ENCODE measurements at places on chromosomes 12 and 14.

DNA sequence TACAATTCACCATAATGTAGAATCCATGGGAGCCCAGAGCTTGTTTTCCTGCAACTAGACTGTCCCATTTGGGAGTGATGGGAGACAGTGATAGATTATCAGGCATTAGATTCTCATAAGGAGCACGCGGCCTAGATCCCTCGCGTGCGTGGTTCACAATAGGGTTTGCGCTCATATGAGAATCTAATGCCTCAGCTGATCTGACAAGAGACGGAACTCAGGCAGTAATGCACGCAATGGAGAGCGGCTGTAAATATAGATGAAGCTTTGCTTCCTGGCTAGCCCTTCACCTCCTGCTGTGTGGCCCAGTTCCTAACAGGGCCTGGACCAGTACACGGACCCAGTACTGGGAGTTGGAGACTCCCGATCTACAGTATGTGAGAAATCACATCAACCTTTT lies 126.7 kb downstream of the FBXL14 start:
- no peak for DNase-seq

- DNase-seq, result no peak
Observed at GRCh38 chr14:68278576-68279436, 459.2 kb downstream of the RAD51B start.

DNA sequence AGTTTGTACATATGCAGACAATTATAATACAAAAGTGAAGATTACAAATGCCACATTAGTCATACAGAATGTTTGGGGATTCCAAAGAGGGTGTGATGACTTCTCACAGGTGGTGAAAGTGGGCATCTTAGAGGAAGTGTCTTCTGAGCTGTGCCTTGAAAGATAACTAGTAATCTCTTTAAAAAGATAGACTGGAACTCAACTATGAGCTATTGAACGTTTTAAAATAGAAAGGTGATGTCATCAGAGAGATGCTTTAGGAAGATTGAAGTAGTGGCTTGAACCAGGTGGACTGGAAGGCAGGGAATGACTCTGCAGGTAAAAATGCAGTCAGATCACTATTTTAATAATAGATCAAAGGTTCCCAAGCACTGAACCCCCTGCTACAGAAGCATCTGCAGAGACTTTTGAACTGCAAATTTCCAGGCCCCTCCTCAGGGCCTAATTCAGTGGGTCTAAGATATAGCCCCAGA lies 50.3 kb downstream of the SYT1 start:
- no peak for DNase-seq

- peak; percentile 20 for DNase-seq
Observed at GRCh38 chr14:61839507-61839906, 77.3 kb downstream of the SNAPC1 start.

- no peak for DNase-seq
Observed at GRCh38 chr14:100214770-100215083, 24.2 kb upstream of the YY1 start.

- DNase-seq, result no peak
Observed at GRCh38 chr12:57632073-57632957, 686 bp downstream of the B4GALNT1 start.

DNA sequence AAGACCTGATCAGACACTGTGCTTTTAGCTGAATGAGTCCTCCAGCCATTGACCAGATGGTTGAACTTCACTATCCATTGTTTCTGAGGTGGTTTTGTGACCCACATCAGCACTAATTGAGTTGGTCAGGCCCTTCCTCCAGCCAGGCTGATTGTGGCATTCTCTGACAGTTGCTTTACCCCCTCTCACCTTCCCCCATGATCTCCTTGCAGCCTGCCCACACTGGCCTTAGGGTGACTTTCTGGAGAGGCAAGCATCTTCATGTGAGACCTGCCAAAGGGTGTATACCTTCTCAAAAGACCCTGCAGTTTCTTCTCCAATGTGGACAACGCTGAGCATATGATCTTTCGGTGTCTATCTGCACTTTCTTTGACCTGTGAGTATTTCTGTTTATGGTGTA lies 83.9 kb downstream of the GPATCH2L start:
- DNase-seq, result no peak

DNA sequence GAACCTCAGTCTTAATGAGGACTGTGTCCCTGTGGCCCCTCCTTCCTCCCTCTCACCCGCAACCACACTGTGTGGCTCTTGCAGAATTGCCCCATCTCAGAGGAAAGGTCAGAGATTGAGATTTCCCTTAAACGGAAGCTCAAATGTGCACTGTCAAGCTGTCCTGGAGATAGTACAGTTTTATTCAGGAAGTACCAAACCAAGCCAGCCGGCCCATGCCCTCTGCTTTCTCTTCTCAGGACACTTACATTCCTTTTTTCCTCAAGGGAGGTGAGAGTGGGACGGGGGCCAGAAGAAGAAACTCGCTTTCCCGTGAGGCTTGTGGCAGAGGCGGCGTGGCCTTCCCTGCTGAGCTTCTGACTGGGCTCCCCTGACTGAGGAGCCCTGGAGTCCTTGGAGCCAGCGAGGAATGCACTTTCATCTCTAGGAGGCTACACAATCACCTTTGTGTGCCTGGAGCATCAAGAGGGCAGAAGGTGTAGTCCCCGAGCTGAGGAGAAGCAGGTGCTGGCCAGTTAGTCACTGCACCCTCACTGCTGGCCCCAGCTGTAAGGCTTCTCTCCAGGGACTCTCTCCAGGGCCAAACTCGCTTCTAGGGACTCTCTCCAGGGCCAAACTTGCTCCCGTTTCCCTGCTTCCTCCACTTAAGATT lies 24.1 kb upstream of the ATP2A2 start:
- no peak for DNase-seq

DNA sequence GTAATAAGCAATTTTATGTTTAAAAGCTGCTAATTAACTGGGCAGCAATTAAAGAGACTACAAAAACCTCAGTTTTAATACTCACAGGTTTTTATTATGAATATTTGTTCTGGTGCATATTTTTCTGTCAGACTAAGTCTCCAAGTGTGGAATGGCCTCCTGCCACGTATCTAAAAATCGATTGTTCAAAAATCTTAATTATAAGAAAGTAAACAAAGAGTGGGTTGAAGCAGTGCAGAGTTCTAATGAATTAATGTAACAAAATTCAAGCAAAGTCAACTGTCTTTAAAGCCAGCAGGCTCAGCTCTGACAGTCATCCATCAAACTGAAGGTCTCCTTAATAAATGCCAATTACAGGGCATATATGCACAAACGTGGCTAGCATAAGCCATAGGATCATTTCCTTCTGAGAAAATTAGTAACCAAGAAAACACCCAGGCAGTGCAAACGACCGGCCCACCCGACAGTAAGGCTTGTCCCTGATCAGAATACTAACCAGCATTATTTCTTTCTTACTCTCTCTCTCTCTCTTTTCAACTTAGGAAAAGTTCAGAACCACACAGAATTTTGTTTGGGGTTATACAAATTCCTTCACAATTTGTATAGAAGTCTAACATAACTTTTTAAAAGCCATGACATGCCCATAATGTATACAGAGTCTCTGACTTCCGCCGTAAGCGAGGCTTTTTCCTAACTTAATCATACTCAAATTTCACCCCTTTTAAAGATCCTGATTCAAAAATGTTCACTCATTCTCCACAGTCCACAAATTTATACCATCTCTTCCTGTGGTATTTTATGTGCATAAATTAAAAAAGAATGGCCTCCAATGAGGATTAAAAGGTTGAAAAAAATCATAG lies 83.8 kb downstream of the SLC25A21 start:
- no peak for DNase-seq

DNA sequence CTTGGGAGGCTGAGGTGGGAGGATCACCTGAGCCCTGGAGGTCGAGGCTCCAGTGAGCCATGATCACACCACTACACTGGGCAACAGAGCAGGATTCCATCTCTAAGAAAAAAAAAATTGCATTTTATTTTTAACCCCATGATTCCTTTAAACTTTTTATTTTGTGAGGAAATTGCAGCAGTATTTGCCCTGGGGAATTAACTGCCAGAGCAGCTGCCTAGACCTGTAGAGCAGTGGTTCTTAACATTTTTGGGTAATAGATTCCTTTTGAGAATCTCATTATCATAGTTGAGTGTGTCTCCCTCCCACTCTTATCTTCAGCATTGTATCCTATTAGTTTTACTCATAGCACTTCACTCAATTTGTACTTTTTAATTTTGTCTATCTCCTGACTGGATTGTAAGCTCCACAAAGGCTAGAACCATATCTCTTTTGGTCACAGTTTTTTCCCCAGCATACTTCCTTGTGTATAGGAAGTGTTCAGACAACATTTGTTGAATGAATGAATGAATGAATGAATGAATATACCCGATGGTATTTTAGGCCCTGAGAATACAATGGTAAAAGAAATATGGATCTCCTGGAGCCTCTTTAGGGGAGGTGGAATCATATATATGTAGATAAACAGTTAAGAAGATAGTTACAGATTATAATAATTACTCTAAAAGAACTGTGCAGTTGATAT lies 40.6 kb downstream of the BRMS1L start:
- DNase-seq, result no peak

DNA sequence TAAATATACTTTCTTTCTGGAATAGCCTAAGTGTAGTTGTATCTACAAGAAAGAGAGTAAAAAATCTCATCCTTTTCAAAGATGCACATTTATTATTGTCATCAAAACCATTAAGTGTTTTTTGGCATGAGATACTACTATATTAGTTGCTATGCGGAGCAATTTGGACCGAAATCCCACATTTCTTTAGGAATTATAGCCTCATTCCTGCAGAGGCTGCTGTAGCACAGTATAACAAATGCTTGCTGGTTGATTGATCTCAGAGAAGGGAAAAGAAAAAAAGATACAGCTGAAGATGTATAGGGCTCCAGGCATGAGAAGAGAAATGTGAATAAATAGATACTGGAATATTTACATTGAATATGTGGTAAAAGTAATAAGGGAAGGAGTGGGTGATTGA lies 36.0 kb downstream of the RHOJ start:
- no peak for DNase-seq

- no peak for DNase-seq
Observed at GRCh38 chr12:96720363-96720705, 186.7 kb upstream of the NEDD1 start.

DNA sequence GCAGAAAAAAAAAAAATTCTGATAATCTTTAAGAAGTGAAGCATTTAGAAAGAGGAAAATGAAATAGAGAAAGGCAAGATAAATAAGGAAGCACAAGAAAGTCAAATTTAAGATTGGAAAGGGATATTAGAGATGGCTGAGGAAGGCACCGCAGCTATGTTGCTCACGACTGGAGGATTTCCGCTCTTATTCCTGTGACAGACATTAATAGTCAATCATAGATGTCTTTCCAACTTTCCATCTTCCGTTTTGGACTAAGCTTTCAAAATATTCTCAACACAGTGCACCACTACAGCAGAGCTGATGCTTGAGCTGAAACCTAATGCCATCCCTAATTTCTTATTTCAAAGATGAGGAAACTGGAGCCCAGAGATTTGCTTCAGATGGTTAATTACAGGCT lies 290.6 kb downstream of the FOXN3 start:
- no peak for DNase-seq

- DNase-seq, result no peak
Observed at GRCh38 chr12:71128191-71128788, 29.5 kb downstream of the TSPAN8 start.

DNA sequence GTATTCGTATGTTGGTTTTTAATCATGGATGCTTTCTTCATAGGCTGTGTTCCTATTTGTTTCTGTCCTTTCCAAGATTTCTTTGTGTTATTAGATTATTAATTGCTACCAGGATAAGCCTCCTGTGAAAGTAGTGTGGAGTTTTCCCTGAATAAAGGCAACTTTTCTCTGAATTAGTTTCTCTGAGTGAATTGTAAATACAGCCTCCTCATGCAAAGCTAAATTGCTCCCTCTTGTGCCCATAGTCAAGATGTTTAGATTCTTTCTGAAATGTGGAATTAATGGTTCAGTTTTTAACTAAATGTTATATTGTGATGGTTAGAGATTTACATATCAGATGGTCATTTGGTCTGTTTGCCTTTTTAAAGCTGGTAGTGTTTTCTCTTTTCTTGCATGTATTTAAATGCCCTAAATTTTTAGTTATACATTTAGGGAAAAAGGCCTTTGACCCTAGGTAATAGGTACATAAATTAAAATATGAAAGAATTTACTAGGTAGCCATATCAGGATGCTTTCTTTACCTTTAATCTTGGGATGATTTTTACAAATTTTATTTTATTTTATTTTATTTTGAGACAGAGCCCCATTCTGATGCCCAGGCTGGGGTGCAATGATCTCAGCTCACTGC lies 8.9 kb downstream of the APAF1 start:
- DNase-seq, result no peak

DNA sequence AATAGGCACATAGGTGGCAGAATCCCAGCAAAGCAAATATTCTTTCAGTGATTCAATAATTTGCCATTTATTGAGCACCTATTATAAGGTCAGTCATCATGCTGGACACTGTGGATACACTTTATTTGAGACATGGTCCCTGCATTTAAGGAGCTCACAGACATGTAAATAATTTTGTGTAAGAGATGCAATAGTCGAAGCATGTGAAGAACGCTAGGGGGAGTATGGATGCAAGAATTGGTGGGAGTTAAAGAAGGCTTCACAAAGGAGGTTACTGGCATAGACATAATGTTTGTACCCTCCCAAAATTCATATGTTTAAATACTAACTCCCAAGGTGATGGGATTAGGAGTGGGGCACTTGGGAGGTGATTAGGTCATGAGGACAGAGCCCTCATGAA lies 260.6 kb upstream of the GARIN6 start:
- peak; percentile 12 for DNase-seq

DNA sequence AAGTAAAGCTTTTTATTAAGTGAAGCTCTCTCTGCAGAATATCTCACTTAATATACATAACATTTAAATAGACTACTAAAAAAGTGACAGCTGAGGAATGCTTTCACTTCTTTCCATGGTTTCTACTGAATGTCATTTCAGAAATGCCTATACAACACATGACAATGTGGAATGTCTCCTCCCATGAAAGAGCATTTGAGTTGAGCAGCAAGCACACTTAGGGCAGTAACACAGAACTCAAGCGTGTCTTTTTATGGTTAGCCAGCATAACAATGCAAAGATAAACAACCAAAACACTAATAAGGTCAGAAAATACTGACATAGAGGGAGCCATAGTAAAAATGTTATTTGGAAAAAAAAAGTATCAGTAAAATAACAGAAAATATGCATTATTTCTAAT lies 9.4 kb downstream of the PPP1R12A start:
- no peak for DNase-seq

GRCh38 chr12:114391088-114391487 lies 14.9 kb downstream of the TBX5 start:
- DNase-seq, result no peak

Data from GM04503 (cell line).